Urothelium cell line (cell line): ENCODE measurements at places on chromosomes 2 and 18.

GRCh38 chr18:25399554-25399953 lies 47.6 kb upstream of the ZNF521 start:
- peak; percentile 19 for DNase-seq

DNA sequence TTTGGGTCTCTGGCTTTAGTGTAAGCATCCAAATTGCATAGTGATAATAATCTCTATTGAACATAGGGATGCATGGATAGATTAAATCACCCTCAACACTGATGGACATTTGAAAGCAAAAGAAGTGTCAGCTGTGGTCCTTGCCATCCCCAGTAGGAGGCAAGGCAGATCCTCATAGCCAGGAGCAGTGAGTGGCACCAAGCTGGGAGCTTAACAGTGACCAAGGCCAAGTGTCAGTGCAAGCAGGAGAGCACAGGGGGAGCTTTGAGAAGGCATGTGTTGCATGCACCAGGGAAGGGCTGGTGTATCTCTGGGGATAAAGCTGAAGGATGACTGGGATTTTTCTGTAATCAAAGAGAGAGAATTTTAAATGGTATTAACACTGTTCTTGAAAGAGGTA lies 14.7 kb downstream of the SLC14A1 start:
- no peak for DNase-seq

- DNase-seq = peak; percentile 27
These were observed 197.7 kb upstream of the SH3BP4 start for GRCh38 chr2:234754126-234754525.

DNA sequence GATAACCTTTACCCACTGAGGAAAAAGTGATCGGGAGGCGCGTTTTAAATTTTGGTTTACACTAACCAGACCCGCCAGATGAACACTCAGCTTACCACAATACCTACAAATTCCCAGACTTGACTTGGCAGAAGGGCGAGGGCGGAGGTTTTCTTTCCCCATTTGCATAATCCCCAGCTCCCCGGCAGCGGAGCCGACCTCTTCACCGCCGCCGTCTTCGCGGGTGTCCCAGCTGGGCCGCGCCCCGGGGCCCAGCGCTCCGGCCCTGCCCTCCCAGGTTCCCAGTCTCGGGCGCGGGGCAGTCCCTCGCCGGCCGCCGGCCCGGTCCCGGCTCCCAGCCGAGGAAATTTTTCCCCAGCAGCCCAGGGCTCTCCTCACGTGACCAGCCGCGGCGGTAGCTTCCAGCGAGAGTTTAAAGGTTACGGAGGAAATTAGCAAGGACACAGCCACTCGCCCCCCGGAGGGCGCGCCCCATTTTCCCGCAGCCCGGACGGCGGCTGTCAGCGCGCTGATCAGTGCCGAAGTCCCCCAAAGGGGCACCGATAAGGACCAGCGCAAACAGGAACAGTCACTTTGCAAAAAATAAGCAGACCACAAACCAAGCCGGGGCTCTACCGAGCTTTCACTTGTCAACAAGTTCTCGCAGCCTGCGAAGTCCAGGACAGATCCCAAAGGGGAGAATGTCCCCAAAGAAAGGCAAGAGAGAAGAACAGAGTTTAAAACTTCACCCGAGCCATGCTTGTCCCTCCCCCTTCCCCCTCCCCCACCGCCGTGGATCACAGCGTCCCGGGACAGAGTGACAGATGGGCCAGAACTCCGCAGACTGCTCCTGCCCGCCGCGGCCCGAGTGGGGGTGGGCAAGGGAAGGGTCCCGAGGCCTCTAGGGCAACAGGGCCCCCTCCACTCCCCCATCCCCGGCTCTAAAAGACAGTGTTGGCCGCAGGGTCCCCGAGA lies 1.3 kb upstream of the PRKCE start:
- peak; percentile 73 for DNase-seq

DNA sequence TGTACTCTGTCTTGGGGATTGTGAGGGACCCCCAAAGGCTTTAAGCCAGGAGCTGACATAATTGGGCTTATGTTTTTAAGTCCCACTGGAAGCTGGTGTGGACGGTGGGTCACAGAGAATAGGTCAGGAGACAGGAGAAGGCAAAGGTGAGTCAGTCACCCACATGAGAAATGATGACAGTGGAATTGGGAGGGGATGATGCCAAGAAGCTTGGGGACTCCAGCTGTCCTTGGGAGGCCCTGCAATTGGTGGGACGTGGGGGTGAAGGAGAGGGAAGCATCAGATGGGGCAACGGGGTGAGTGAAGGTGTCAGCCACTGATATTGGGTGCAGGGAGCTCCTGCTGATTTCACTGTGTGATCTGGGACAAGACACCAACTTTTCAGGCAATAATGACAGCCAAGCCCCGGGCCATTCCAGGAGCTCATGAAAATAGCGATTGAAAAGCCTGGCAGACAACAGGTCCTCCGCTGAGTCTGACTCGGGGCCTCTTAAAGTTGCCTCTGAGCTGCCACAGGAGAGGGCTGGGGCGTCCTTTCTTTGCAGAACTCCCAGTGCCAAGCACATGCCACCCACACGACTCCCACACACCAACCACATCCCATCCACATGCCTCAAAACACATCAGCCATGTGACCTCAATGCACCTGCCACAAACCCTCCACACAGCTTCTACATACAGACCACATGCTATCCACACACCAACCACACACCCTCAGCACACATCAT lies 13.4 kb downstream of the TNS1 start:
- no peak for DNase-seq

- DNase-seq = no peak
These were observed 96.5 kb downstream of the XIRP2 start for GRCh38 chr2:166984797-166985196.

DNA sequence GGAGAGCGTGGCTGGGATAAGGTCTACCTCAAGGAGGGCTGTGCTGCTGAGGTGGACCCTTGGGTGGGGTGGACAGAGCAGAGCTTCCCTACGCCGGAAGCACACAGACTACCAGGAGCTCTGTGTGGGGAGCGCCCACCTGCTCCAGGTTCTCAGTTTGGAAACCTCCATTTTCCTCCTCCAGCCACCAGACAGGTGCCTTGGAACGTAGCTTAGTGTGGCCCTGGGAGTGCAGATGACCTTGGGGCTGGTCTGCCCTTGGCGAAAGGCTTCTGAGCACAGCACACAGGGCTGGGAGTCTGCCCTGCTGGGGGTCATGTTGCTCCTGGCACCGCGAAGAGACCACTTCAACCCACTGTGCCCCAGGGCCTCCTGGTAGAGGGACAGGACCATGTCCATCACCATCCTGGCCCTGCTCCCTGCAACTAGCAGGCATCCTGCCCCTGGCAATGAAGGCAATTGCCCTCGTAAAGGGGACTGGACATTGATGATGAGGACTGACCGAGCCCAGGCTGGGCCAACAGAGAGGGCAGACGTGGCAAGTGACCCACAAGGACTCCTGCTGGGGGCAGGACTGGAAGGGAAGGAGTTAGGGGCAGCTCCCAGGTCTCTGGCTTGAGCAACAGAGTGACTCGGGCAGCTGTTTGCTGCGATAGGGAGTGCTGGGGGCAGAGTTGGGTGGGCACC lies 214.7 kb downstream of the CYP26B1 start:
- peak; percentile 3 for DNase-seq

DNA sequence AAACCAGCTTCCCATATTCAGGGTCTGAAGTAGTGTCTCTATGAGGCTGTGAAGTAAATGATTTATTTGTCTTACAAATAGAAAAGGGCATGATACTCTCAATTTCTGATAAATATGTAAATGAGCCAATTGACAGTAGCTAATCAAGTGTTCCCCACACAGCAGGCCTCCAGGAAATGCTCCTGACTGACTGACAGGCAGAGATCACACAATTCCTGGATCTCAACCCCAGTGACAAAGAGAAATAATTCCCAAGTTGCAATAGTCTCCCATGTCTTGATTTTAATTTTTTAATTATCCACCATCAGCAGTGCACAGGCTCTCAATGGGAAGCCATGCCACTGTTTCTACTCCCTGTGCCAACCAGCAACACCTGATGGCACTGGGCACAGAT lies 390.4 kb downstream of the SOX11 start:
- DNase-seq = no peak

DNA sequence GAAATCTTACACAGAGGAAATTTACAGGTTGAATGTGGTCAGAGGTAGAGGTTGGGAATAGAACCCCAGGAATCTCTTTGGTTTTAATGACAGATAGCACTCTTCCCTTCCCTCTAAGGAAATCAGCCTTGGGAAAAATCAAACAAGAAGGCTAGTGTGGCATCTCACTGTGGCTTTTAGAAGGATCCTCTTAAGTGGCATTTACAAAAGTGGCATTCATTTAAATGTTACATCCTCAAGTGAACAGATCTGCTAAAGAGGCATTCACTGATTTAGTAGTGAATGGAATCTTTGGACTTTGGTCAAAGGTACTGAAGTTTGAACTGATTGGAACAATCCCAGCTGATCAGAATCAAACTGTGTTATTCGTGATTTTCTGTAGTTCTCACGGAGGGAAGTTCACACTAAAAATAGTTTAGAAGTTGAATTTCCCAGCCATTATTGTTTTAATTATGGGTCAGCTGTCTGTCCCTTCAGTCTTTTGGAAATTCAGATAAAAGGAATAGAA lies 136.5 kb upstream of the FN1 start:
- no peak for DNase-seq

GRCh38 chr18:57771626-57772025 lies 31.5 kb downstream of the ATP8B1 start:
- no peak for DNase-seq
